ENCODE measurements at places on chromosomes 6 and 20. TPM values are rescaled to one million over a fixed set of nuclear protein-coding genes. Genes with fewer than 3 reads are reported as not detected.

GRCh38 chr6:117870486-117871242 lies 36.4 kb upstream of the SLC35F1 start:
- no peaks in the 10 kb centered on the region for H3K4me1 ChIP-seq
- no peak for DNase-seq
- no peaks in the 10 kb centered on the region for H3K36me3 ChIP-seq
- no peak overlapping the region for H3K27ac ChIP-seq
- no peak overlapping the region for H3K4me3 ChIP-seq
- no peaks in the 10 kb centered on the region for H3K27me3 ChIP-seq

- no peaks in the 10 kb centered on the region for H3K4me1 ChIP-seq
- DNase-seq: no peak
- H3K27me3 ChIP-seq: no peaks in the 10 kb centered on the region
- no peak overlapping the region for H3K4me3 ChIP-seq
- H3K36me3 ChIP-seq: peaks cover 78% of the 10 kb centered on the region
Observed at GRCh38 chr6:53273370-53273769, 75.4 kb downstream of the ELOVL5 start.

DNA sequence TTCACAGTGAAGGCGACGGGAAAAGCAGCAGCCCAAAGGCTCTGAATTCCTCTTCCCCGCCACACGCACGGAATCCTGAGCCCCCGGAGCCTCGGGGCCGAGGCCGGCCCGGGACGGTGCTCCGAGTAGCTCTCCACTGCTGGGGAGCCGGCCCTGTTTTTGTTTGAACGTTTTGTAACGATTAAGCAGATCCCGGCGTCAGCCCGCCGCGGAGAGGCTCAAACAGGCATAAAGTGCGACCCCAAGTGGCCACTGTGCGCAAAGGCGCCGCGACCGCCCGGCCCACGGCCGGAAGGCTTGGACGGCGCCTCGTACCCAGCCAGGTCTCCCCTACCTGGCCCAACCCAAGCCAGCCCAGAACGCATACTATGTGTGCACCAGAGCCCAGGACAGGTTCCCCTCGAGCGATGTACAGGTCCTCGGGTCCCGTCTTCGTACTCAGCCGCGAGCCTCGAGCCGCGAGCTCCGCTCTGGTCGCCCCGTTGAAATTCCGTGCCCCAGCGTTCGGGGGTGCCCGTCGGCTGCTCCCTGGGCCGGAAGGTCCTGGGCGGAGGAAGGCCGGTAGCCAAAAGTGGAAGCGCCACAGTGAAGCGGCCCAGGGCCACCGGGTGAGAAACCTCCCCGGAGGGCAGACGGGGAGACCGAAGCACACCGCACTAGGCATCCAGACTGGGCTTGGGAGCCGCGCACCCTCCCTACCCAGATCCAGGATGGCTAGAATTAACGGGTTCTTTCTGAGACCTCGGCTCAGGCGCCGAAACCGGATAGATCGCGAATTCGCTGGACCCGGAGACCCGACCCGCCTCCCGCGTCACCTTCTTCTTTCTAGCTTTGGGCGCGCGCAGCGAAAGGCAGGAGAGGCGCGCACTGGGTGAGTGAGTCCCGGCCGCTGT lies 1.2 kb upstream of the MAFB start:
- no peak overlapping the region for H3K27ac ChIP-seq
- H3K27me3 ChIP-seq: peaks cover 75% of the 10 kb centered on the region
- H3K4me1 ChIP-seq: peaks cover 24% of the 10 kb centered on the region
- H3K36me3 ChIP-seq: no peaks in the 10 kb centered on the region

DNA sequence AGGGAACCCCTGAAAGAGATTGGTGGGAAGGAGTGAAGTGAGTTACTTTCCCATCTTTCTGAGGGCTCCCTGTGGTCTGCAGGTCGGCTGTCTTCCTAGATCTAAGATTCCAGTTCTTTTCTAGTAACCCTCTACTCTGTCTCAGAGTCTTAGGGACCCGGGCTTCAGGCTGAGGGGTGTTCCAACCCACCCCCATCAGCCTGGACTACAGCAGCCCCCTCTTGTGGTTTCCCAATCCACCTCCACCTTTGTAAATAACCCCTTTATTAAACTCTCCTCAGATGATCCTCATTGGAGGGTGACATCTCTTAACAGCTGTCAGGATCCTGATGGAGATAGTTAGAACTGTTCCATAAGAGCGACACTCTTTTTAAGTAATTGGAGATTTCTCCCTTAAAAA lies 300.4 kb downstream of the LRFN2 start:
- no peak overlapping the region for H3K4me3 ChIP-seq
- H3K4me1 ChIP-seq: no peaks in the 10 kb centered on the region
- peaks cover 18% of the 10 kb centered on the region for H3K27me3 ChIP-seq
- H3K27ac ChIP-seq: no peak overlapping the region
- H3K36me3 ChIP-seq: no peaks in the 10 kb centered on the region
- no peak for DNase-seq

DNA sequence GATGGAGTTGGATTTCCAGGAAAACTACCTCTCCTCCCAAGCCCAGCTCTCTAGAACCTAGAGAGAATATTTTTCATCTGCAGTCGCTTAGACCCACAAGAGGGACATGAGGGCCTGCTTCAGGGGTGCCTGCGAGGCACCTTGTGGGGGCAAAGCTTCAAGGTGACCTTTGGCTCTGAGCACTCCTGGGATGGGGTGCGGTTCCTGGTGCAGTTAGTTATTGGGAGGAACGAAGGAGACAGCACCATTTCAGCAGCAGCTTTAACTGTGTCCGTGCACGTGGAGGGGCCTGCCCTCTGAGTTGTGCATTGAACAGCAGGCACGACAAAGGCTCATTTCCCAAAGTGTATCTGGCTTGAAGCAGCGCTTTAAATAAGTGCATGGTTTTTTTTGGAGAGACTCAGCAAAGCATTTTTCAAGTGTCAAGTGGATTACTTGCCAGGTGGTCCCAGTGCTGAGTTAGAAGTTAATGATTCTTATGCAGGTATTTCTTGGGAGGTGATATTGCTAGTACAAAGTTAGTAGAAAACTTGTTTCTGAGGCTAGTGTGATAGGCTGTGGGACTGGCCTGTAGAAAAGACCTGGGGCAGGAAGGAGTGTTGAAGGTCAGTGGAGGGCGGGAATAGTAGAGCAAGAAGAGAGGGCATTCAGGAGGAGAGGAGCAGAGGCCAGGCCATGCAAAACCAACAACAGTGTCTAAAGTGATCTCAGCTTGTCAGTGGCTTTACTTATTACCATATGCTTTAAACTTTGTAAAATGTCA lies 3.8 kb downstream of the IGF2R start:
- H3K4me3 ChIP-seq: no peak overlapping the region
- no peaks in the 10 kb centered on the region for H3K36me3 ChIP-seq
- no peak for DNase-seq
- H3K4me1 ChIP-seq: peaks cover 58% of the 10 kb centered on the region
- H3K27me3 ChIP-seq: no peaks in the 10 kb centered on the region

DNA sequence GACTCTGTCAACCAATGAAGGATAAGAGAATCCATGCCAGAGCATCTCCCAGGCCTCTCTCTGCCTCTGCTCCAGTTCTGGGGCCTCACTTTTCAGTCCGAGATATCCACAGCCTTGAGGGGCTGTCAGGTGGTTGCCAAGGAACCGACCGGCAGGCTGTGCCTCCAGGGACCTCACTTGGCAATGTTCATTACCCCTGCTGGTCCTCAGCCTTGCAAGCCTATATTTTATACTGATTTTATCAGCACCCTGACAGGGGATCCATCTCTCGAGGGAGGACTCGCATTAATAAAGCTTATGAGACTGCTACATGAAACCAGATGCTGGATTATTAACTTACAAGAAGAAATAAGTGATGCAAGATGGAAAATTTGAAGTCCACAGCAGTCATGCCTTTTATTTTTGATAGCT lies 39.9 kb downstream of the TMC2 start:
- H3K4me3 ChIP-seq: no peak overlapping the region
- peaks cover 4% of the 10 kb centered on the region for H3K27me3 ChIP-seq
- no peak overlapping the region for H3K27ac ChIP-seq
- no peaks in the 10 kb centered on the region for H3K4me1 ChIP-seq

DNA sequence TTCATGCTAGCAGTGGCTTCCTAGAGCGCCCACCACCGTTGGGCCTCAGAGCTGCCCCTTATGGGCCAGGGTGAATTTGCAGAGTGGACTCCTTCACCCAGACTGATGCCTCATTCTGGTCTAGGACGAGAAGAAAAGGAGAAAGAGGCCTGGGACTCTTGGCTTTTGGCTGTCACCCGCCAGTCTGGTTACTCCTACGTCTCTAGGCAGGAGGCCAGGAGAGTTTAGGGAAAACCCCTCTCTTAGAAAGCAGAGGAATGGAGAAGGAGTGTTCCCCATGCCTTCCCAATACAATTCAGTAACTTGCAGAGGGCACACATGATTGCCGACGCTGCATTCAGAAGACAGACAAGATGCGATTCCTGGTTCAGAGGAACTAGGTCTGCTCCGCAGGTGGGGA lies 70.1 kb downstream of the CDC5L start:
- DNase-seq: no peak
- no peak overlapping the region for H3K4me3 ChIP-seq
- H3K36me3 ChIP-seq: peaks cover 2% of the 10 kb centered on the region
- H3K4me1 ChIP-seq: no peaks in the 10 kb centered on the region

- H3K4me1 ChIP-seq: no peaks in the 10 kb centered on the region
- no peak for DNase-seq
- H3K4me3 ChIP-seq: no peak overlapping the region
Observed at GRCh38 chr20:17833036-17833674, 133.4 kb downstream of the BANF2 start.

- H3K27me3 ChIP-seq: no peaks in the 10 kb centered on the region
- H3K27ac ChIP-seq: no peak overlapping the region
- H3K4me1 ChIP-seq: peaks cover 10% of the 10 kb centered on the region
- H3K36me3 ChIP-seq: no peaks in the 10 kb centered on the region
Observed at GRCh38 chr20:10174400-10174799, 44.2 kb upstream of the SNAP25 start.

DNA sequence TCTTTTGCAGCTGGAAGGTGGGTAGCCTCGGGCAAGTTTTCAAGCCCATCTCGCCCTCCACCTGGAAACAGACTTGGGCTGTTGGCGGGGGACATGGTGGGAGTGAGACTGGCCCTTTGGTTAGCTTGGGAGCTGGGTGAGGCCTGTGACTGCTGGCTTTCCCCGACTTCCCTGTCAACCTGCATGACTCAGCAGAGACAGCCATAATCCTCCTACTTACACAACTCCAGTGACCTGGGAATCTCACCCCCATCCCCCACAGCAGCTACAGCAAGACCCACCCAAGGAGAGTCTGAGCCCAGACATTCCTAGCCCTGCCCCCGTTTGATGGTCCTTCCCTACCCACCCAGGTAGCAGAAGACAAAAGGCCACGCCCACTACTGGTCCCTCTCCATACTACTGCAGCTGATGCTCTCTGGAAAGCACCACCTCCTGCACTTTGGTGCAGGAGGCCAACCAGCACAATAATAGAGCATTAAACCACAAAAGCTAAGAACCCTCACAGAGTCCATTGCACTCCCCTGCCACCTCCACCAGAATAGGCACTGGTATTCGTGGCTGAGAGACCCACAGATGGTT lies 188.4 kb downstream of the TRDN start:
- H3K27me3 ChIP-seq: no peaks in the 10 kb centered on the region
- DNase-seq: no peak
- no peaks in the 10 kb centered on the region for H3K36me3 ChIP-seq

DNA sequence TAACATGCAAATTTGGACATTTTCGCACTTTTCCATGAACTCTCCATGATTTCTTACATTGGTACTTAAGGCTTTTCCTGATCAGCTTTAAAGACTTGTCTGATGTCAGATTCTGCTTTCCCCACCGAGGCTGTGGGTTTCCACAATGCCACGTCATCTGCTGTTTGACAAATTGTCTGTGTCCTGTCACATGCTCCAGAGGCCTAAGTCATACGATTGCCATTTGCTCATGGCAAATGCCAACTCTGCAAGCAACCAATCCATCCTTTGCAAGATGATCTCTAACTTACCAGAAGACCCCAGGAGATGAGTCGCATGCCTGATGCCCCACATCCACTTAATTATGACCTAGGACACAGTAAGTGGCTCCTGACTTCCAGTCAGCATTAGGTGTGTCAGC lies 556.5 kb downstream of the BMP2 start:
- H3K4me1 ChIP-seq: no peaks in the 10 kb centered on the region
- H3K27me3 ChIP-seq: no peaks in the 10 kb centered on the region
- DNase-seq: no peak
- no peaks in the 10 kb centered on the region for H3K36me3 ChIP-seq
- H3K27ac ChIP-seq: no peak overlapping the region

- no peak for DNase-seq
- no peaks in the 10 kb centered on the region for H3K36me3 ChIP-seq
- H3K4me3 ChIP-seq: no peak overlapping the region
Observed at GRCh38 chr6:148461986-148462577, 119.4 kb downstream of the SASH1 start.

DNA sequence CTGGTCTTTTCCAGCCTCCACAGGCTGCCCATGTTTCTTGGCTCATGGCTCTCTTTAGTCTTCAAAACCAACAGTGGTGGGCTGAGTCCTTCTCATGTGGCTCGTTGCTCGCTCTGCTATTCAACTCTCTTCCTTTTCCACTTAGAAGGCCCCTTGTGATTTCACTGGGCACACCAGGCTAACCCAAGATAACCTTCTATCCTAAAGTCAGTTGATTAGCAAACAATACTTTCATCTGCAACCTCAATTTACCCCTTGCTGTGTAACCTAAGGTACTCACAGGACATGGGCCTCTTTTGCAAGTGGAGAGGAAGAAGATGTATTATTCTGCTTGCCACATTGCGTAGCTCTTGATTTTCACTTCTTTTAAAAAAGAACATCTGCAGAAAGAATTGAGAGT lies 79.6 kb downstream of the UTRN start:
- no peak overlapping the region for H3K4me3 ChIP-seq
- H3K27me3 ChIP-seq: no peaks in the 10 kb centered on the region
- H3K4me1 ChIP-seq: peaks cover 6% of the 10 kb centered on the region
- no peak for DNase-seq
- no peak overlapping the region for H3K27ac ChIP-seq

- no peak overlapping the region for H3K27ac ChIP-seq
- H3K4me3 ChIP-seq: no peak overlapping the region
- H3K27me3 ChIP-seq: peaks cover 13% of the 10 kb centered on the region
- no peaks in the 10 kb centered on the region for H3K36me3 ChIP-seq
- no peak for DNase-seq
- peaks cover 12% of the 10 kb centered on the region for H3K4me1 ChIP-seq
Observed at GRCh38 chr6:83849127-83849526, 4.0 kb upstream of the RIPPLY2 start.

- H3K27me3 ChIP-seq: no peaks in the 10 kb centered on the region
- H3K27ac ChIP-seq: peak overlapping the region; percentile 91
- DNase-seq: no peak
Observed at GRCh38 chr20:44644667-44645131, 6.8 kb downstream of the ADA start.

- H3K27me3 ChIP-seq: no peaks in the 10 kb centered on the region
- no peak overlapping the region for H3K4me3 ChIP-seq
- DNase-seq: no peak
Observed at GRCh38 chr6:129094147-129094546, 211.2 kb downstream of the LAMA2 start.

Gene ZC2HC1B
- total RNA-seq: not detected

Gene LYRM4
- total RNA-seq: 25.6 TPM

Gene PRSS16
- 2.5 TPM for total RNA-seq

Gene LAMP5
- not detected for total RNA-seq

Gene WFDC10B
- total RNA-seq: not detected

Gene SCUBE3
- total RNA-seq: 0.06 TPM
